ENCODE measurements at places on chromosomes 6 and 20. TPM values are rescaled to one million over a fixed set of nuclear protein-coding genes. Genes with fewer than 3 reads are reported as not detected.

The TFAP2D gene
- total RNA-seq, result not detected

The C20orf204 gene
- 13.3 TPM for total RNA-seq

The SIRPA gene
- 55.2 TPM for total RNA-seq

The TNFRSF6B gene
- total RNA-seq, result 16.8 TPM

The RAB44 gene
- total RNA-seq, result not detected

The CCN6 gene
- total RNA-seq, result not detected

The IP6K3 gene
- total RNA-seq, result under 0.01 TPM

The TINAG gene
- total RNA-seq, result not detected

The TMEM170B gene
- 2.4 TPM for total RNA-seq

The PAK5 gene
- not detected for total RNA-seq

The UBE2C gene
- 30.2 TPM for total RNA-seq

The OOEP gene
- not detected for total RNA-seq

The PPDPF gene
- 19.9 TPM for total RNA-seq

The ID1 gene
- 1,287 TPM for total RNA-seq

The CLIC1 gene
- total RNA-seq, result 615 TPM

The WFDC10B gene
- total RNA-seq, result not detected

The ROS1 gene
- total RNA-seq, result under 0.01 TPM

The C6orf141 gene
- total RNA-seq, result 42.3 TPM

The TBC1D32 gene
- total RNA-seq, result 3.8 TPM

The THBS2 gene
- total RNA-seq, result 2.0 TPM

The OVOL2 gene
- not detected for total RNA-seq

The NNAT gene
- 0.23 TPM for total RNA-seq

The SPATS1 gene
- total RNA-seq, result not detected

The ZBTB12 gene
- 4.9 TPM for total RNA-seq

The HDAC2 gene
- 74.2 TPM for total RNA-seq

The AVP gene
- total RNA-seq, result not detected

The SLC22A2 gene
- total RNA-seq, result not detected

The OR2H1 gene
- total RNA-seq, result not detected

The TCP1 gene
- total RNA-seq, result 356 TPM

The CST2 gene
- total RNA-seq, result not detected

The PSMB9 gene
- 68.9 TPM for total RNA-seq

The PFDN6 gene
- total RNA-seq, result 22.1 TPM

The SIRPB1 gene
- 0.17 TPM for total RNA-seq

The ENPP5 gene
- not detected for total RNA-seq

The ISM1 gene
- 0.09 TPM for total RNA-seq

The GLP1R gene
- not detected for total RNA-seq

The ARFGEF2 gene
- total RNA-seq, result 87.8 TPM

The SLC16A10 gene
- 0.19 TPM for total RNA-seq

The SOX4 gene
- 73.5 TPM for total RNA-seq

The RSPO4 gene
- not detected for total RNA-seq

The SCAF8 gene
- 25.4 TPM for total RNA-seq

The YTHDF1 gene
- 28.1 TPM for total RNA-seq

The SIGLEC1 gene
- not detected for total RNA-seq

The MYLK4 gene
- total RNA-seq, result 0.51 TPM

The TBXT gene
- not detected for total RNA-seq

The RIPOR2 gene
- not detected for total RNA-seq

The ABHD16B gene
- total RNA-seq, result not detected

The NKX2-4 gene
- total RNA-seq, result not detected

The HLA-DRB1 gene
- not detected for total RNA-seq

The KHDC1L gene
- not detected for total RNA-seq

The HELZ2 gene
- total RNA-seq, result 64.0 TPM

The GRIK2 gene
- total RNA-seq, result 0.34 TPM

The SLCO4A1 gene
- 3.7 TPM for total RNA-seq

The GJA1 gene
- 482 TPM for total RNA-seq

The CLPSL1 gene
- not detected for total RNA-seq

The HMGCLL1 gene
- total RNA-seq, result not detected

The XKR7 gene
- not detected for total RNA-seq

The ELOVL2 gene
- under 0.01 TPM for total RNA-seq
